ENCODE measurements at places on chromosomes 12 and 14. TPM values are rescaled to one million over a fixed set of nuclear protein-coding genes. Genes with fewer than 3 reads are reported as not detected.

LRRIQ1 gene
- not detected for total RNA-seq

KIF26A gene
- total RNA-seq: 0.17 TPM

RFX4 gene
- total RNA-seq: not detected

RNASE3 gene
- not detected for total RNA-seq

DNA sequence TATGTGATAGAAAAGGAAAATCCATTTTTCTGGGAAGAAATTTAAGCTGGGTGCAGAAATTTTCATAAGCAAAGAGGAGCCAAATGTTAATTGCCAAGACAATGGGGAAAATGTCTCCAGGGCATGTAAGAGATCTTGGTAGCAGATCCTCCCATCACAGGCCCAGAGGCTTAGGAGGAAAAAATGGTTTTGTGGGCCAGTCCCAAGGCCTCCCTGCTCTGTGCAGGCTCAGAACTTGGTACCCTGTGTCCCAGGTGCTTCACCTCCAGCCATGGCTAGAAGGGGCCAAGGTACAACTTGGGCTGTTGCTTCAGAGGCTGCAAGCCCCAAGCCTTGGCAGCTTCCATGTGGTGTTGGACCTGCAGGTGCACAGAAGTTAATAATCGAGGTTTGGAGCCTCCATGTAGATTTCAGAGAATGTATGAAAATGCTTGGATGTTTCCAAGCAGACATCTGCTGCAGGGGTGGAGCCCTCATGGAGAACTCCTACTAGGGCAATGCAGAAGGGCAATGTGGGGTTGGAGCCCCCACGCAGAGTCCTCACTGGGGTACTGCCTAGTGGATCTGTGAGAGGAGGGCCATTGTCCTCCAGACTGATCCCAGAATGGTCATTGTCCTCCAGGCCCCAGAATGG lies 77.7 kb upstream of the ATP2B1 start:
- DNase-seq: no peak

DNA sequence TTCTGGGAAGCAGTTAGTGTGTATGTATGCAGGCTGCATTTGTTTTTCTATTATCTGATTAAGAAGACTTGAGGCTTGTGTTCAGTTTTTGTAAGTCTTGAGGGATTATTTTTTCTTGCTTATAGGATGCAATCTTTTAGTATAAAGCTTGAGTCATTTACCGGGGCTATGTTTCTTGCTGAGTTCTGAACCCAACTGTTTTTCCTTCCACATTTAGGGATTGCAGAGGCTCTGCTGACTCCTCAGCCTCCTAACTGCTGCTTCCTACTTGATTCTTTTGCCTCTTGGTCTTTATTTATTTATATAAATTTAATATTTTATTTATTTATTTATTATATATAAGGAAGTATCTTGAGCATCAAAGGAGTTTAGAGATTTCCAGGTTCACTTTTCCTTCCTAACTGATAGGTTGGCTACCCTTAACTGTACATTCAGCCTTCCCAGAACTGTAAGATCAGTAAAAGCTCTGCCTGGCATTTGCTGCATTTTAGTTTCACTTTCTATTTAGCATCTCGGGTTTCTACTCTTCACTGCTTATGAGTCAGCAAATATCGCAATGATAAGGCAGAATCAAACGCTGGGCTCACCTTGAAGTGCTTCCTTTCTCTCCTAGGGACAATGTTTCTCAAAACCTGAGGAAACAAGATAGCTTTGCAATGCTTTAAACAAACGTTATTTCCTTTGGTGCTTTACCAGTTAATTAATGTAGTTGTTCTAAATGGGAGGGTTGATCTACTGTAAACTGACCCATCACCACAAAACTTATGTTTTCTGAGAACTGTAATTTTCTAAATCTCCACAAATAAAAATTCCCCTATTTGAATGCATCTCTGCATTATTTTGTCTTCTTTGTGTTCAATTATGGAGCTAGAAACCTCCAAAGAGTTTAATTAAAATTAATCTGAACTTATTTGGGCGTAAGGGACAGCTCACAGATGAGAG lies 1183.7 kb upstream of the TMEM132C start:
- DNase-seq: no peak

- DNase-seq: no peak
Measured at GRCh38 chr12:67697967-67698366, 49.4 kb downstream of the DYRK2 start.

- no peak for DNase-seq
Measured at GRCh38 chr14:74892745-74893144, 11.0 kb downstream of the DLST start.
